Body of pancreas (tissue), 4 donors: ENCODE measurements at places on chromosomes 1 and 21.

DNA sequence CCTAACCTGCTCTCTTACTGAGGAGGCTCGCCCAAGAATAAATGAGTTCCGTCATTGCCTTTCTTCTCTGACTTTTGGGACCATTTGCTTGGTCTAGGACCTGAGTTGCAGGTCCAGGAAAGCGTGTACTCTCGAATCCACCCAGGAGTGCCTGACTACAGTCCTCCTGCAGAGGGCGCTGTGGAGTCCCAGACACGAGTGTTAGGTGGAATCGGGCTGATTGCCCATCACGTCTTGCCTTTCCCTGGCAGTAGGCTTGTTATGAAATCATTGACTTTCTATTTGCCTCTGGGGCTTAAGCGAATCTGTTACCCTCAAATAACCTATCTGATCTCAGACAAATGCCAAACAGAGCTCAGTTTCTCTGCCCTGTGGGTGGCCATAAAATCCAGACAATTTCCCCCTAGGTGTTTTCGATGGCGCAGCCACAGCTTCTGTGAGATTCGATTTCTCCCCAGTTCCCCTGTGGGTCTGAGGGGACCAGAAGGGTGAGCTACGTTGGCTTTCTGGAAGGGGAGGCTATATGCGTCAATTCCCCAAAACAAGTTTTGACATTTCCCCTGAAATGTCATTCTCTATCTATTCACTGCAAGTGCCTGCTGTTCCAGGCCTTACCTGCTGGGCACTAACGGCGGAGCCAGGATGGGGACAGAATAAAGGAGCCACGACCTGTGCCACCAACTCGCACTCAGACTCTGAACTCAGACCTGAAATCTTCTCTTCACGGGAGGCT is at the start of gene IL20:
IL20 (plus strand) TSS at position 685 of the 733 bp plus-strand sequence. CDS start 230 bp downstream, outside the sequence.
- DNase-seq, result peak; percentile 94

GRCh38 chr21:18950045-18950740 is 546.6 kb upstream of the TMPRSS15 start:
- DNase-seq, result no peak

GRCh38 chr1:175146529-175147213 is 45.9 kb downstream of the KIAA0040 start:
- DNase-seq, result peak; percentile 69

GRCh38 chr21:45862543-45863207 is 118.9 kb upstream of the COL6A1 start:
- DNase-seq, result no peak

GRCh38 chr1:44808063-44808937 is at the start of gene BTBD19:
TSS of gene BTBD19 (plus strand) at chr1:44808523. CDS start at chr1:44808821, 298 bp downstream.
- peak; percentile 82 for DNase-seq

DNA sequence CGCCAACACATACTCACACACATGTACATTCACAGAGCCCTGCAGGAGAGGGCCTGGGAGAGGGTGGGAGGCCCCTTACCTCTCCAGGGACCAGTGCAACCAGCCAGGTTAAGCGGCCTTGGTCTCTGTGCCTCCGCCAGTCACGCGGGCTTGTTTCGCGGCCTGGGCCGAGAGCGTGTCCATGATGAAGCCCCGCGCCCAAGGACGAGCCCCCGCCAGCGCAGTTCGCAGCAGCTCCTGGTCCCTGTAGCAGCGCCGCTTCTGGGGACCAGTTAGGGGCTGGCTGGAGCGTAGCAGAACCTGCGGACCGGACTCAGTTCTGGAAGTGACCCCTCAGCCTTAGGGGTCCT is 7.3 kb upstream of the FAM167B start:
- peak; percentile 28 for DNase-seq

DNA sequence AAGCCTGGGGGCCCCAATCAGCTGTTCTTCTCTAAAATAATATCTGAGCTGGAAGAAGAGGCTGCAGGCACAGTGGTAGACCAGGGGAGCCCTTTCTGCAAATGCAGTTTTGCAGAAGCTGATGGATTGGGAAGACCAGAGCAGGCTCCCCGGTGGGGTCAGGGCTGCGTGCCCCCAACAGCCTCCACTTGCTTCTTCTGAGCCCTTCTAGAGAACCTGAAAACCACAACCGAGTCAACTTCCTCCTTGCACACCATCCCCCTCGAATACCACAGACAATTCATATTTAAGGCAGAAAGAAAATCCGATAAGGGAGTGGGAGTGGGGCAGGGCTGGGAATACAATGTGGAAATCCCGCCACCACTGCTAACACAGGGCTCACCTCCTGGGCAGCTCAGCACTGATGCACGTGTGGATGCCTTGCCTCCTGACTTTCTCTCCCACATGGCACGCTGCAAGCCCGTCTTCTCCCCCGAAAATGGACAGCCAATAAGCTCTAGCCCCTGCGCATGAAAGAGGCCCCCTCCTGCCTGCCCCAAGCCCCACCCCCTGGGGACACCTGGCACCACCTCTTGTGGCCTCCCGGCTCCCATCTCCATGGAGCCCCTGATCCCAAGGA is 25.4 kb upstream of the ALDH4A1 start:
- DNase-seq, result no peak

- DNase-seq, result no peak
Observed at GRCh38 chr1:242428399-242429190, 95.9 kb downstream of the PLD5 start.

- no peak for DNase-seq
Observed at GRCh38 chr1:190738317-190738716, 260.7 kb upstream of the BRINP3 start.

DNA sequence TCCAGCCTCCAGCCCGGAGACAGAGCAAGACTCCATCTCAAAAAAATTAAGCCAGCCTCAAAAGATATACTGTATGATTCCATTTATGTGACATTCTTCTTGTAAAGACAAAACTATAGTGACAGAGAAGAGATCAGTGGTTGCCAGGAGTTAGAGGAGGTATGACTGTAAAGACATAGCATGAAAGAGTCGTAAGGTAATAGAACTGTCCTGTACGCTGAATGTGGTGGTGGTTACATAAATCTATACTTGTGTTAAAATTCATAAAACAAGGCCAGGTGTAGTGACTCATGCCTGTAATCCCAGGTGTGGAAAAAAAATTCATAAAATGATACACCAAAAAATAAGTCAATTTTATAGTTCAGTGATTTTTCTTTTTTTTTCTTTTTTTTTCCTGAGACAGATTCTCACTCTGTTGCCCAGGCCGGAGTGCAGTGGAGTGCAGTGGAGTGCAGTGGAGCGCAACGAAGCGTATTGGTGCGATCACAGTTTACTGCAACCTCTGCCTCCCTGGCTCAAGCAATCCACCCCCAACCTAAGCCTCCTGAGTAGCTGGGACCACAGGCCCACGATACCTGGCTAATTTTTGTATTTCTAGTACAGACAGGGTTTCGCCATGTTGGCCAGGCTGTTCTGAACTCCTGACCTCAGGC is 84.9 kb upstream of the CXADR start:
- DNase-seq, result no peak
